ENCODE measurements at places on chromosomes 5 and 9.

DNA sequence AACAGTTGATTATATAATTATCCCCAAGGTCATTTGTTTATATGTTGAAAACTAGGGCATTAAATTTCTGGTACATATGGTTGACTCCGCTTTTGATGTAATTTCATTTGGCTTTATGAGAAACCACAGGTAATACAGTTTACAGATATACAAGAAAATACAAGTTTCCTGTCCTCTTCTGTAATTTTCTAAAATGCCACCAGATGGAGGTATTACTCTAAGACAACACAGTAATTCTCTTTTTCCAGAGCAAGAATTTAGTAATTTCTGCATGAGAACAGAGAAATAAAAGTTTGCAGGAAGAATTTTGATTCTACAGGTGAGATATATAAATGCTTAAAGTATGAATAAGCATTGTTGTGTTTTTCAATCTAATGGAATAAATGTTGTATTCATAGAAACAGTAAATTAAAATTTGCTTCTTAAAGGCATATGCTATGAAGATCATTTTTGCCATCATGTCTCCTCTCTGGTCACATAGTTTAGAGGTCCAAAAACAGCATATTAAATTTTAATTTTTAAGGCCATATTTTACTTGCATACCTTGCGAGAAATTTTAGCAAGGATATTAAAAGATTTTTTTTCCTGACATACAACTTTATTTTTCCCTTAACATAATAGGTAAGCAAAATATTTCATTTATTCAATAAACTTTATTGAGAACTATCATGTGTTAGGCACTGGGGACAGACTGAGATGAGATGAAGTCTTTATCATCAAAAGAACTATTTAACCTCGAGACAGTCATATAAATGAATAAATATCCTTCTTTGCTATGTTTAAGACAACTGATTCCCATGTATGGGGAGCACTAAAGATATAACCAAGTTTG, 22.7 kb downstream of the CHD1 start:
- DNase-seq, result peak; percentile 65

DNA sequence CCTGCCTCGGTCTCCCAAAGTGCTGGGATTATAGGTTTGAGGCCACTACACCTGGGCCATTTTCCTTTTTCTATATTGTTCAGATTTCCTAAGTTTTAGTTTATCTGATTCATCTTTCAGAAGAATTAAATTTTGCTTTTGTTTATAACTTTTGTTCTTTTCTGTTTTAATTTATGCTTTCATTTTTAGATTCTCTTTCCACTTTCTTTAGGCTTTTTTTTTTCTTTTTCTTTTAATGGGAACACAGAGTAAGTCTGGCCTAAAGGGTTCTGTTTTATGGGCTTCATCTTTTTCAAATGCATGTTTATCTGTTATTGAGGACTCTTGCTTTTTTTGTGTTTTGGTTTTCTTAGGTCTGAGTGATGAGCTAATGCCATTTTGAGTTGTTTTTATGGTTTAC, 42.1 kb downstream of the SNX30 start:
- DNase-seq, result no peak

DNA sequence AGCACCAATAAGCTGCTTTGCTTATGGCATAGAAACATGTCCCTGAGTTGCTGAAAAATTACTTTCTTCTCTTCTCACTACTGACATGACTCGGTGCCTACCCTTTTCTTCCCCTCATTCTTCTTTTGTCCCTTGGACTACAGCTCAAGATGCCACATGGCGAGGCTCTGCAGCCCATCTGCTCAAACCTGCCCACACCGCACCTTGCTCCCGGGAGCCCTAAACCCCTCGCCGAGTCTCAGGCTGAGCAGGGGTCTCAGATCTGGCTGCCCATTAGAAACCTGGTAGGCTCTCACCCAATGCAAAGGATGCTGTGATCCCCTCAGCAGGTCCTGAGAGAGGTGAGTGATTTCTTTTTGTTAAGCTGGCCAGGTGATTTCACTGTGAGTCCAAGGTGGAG, 251.7 kb upstream of the IRX1 start:
- no peak for DNase-seq

DNA sequence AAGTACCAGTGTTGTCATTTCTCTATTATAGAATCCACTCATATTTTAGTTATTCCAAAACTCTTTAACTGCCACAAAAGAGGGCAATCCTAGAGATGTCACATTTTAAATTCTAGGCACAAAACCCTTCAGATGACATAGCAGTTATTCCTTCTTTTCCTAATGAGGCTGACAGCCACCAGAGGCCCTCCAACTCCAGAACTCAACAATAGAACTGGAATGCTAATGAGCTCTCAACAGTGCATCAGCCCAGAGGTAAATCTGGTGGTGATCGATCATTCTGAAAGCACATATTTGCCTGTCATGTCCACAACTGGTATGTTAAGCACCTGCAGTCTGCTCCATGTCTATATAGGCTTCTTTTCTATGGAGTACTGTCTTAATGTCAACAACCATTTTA, 40.2 kb upstream of the RAB3C start:
- no peak for DNase-seq

GRCh38 chr5:109141222-109142200, 268.3 kb downstream of the PJA2 start:
- DNase-seq, result peak; percentile 14

DNA sequence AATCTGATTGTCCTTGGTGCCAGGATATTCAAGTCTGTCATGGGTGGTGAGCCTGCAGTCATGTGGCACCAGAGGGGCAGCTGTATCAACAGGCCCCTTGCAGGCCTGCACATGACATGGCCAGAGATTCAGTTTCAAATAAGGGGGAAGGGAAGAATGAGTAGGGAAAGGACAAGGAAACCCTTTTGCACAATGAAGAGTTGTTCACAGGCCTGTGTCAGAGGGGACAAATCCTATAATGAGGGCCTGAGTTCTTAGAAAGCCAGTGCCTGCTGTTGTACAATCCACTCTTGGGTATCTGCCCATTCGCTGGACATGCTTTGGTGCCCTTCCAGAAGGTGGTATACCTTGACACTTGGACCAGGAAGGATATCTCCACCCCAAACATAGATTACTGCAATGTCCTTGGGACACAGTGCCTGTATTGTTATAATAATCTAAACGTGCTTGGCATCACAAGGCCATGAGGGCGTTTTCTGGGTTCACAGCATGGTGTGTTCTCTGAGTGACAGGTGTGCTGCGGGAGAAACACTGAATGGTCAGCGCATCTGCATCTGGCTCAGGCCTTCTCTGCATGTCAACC, 1.9 kb upstream of the TMEM171 start:
- DNase-seq, result no peak

- no peak for DNase-seq
These were observed 129.5 kb downstream of the FOXD1 start for GRCh38 chr5:73319036-73319435.

DNA sequence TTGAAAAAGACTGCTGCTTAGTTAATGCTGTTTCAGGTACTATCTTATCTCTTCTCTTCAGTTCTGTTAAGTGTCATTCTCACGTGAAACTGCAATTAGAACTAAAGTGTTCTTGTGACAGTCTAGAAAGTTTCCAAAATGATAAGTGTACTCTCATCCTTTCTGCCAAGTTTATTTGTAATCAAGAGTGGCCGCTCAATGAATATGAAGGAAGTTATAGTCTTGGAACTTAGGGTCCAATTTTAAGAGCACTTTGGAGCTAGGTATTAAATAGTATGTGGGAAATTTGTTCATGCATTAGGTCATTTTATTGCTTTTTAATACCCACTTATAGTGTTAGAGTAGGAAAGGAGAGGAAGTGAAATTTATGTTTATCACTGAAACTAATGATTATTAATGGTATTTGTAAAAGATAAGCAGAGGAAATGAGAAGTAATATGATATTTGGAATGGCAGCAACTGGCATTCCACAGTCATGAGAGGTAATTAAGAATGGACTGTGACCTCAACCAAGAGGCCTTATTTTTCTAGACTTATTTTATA, 20.4 kb downstream of the XRCC4 start:
- peak; percentile 32 for DNase-seq

GRCh38 chr5:107518616-107519015, 152.1 kb downstream of the EFNA5 start:
- DNase-seq, result no peak

- DNase-seq, result no peak
These were observed 606.1 kb downstream of the KIF4B start for GRCh38 chr5:155619688-155620087.

All from mesenchymal stem cell (in vitro differentiated cells and primary cell).